ENCODE measurements at places on chromosomes 5 and 9. TPM values are rescaled to one million over a fixed set of nuclear protein-coding genes. Genes with fewer than 3 reads are reported as not detected.

DNA sequence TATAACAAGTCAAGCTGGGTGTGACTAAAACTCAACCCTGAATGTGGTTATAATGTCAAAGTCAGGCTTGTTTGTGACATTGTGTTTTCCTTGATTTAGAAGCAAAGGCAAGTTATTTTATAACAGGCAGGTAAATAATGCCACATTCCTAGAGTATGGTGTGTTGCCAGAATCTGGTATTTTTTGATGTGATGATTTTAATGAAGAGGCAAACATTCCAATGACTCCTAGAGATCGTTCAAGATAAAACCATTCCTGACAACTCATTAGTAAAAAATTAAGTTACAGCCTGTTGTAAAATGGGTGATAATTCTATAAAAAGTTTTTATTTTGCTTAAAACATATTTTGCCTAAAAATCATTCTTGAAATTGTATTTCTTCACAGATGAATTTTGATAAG, 60.0 kb downstream of the RAB14 start:
- no peak for DNase-seq

The VCAN gene
- not detected for total RNA-seq

The HACD4 gene
- 2.4 TPM for total RNA-seq

- no peak for DNase-seq
These were observed 82.9 kb downstream of the ADGRV1 start for GRCh38 chr5:90641528-90641927.

DNA sequence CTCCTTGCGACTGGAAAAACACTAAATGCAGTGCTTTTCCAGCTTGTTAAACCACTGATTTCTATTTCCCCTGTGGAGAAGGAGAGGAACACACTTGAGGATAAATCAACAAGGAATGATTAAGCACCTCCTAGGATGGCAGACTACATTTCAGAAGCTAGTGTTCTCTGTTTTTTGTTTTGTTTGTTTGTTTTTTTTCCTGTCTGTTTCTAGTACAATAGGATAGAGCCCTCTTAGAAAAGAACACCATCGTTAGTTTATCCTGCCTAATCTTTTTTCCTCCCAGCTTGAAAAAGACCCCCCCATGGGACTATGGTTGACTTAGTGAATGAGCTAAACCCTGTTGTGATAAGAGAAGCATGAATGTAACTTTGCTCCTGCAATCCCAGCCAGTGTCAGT, 3.9 kb upstream of the TAL2 start:
- no peak for DNase-seq

DNA sequence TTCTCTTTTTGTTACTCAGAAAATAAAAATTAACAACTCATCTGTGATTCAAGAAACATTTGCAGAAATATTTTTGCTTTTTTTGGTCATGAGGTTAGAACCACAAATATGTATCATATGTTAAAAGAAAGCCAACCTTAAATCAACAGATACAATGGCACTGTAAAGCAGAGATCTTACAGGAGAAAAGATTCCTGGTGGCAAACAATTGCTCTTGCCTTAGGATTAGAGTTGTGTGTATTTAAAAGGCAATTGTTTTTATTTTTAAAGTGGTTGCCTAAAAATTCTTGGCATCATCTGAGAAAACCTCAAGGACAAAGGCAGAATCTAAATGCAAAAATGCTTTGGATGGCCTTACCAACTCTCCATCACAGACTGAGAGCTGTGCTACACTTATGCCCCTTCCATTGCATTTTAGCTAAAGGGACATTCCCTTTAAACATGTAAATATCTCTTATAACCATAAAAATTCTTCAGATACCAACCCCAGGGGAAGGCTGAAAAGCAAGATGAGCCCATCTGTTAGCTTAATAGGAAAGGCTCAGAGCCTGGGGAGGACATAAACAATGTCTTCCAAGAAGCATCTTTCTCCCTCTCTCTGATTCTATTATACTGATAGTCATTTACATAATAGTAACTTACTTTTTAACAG, 100.4 kb downstream of the FAM114A2 start:
- DNase-seq, result no peak

GRCh38 chr9:17865881-17866280, 287.0 kb downstream of the SH3GL2 start:
- DNase-seq, result no peak

GRCh38 chr5:55935371-55935770, 59.4 kb downstream of the IL6ST start:
- no peak for DNase-seq

GRCh38 chr5:10459080-10460055, 17.7 kb downstream of the ROPN1L start:
- no peak for DNase-seq

DNA sequence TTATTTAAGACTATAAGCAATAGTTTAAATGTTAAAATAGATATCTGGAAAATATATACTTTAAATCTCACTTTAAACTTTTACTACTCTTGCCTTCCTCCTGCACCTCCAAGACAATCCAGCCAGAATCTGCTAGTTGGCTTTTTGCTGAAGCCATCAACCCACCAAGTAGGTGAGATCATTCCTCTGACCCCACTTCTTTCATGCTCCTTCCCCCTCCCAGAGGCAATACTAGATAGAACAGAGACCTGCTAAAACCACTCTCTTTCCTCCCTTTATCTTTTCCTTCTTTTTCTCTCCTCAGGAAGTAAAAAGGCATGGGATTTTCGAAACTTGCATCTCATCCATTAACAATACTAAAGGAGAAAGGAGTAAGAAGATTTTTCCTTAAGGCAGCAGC, 30.1 kb upstream of the CAMK4 start:
- DNase-seq, result no peak

DNA sequence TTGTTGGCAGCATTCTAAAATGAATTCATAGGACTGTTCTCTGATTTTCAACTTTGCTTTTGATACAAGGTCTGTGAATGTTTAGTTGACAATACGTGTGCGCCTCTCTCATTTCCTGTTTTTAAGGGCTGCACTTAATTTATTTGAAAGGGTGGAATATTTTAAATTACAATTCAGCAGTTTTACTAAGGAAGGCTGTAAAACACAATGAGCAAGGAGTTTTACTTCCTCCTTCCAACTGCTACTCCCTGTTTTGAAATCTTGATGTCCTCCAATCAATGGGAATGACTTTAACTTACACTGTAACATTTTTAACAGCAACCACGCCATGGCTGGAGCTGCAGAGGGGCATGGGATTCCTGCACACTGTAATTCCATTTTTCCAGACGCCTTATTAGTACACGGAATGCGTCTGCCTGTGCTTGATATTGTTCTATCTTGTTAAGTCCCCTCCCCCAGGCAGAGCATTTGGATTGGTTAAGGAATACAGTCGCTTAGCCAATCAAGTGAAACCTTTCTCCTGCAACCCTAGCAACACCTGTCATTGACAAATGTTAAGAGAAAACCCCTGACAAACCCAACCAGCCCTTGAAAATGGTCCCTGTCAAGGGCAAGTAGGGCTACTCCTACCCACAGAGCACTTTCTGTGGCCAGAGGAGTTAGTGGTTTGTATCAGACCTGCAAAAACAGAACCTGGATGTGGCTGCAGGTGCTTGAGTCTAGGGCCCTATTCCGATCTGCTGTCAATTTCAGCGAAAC, 12.5 kb upstream of the ZSWIM6 start:
- no peak for DNase-seq

DNA sequence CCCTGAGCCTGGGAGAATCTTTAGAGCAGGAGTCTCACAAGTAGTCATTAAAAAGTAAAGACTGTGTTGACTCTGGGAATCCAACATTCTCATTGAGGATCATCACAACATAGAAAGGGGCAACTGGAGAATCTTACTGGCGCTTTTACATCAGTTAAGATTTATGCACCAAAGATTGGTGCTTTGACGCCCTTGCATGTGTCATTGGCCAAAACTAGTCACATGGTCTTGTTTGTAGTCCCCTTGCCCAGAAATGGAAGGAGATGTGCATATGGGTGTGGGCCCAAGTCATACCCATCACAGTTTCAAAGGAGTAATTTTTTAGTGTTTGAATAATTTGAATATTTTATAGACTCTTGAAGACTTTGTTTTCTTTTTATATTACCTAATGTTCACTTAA, 228.2 kb downstream of the PRR16 start:
- DNase-seq, result no peak

GRCh38 chr5:107393851-107394250, 276.9 kb downstream of the EFNA5 start:
- no peak for DNase-seq

GRCh38 chr9:118721923-118722322, 647.3 kb downstream of the BRINP1 start:
- no peak for DNase-seq

The SPAG8 gene
- total RNA-seq, result 1.5 TPM

DNA sequence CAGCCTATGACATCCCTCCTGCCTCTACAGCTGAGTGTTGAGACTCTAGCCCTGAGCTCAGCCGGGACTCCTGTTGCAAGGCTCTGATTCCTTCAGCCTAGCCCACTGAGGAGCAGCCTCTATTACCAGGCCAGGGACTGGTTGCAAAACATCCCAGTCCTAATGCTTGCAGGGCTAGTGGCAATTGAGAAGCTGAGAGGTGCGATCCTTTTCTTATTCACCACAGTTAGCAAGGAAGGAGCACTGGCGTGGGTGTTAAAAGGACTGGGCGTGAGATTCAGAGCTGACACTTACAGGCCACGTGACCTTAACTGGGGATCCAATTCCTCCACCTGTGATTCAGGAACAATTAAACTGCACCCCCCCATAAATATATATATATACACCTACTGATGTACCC, 58.8 kb downstream of the GARNL3 start:
- DNase-seq, result no peak

The NCBP1 gene
- 44.2 TPM for total RNA-seq

- no peak for DNase-seq
These were observed 108.9 kb upstream of the POU5F2 start for GRCh38 chr5:93850311-93850710.

The RPL37 gene
- total RNA-seq, result 1,583 TPM

GRCh38 chr9:124477648-124478285, 27.5 kb downstream of the ADGRD2 start:
- DNase-seq, result no peak

DNA sequence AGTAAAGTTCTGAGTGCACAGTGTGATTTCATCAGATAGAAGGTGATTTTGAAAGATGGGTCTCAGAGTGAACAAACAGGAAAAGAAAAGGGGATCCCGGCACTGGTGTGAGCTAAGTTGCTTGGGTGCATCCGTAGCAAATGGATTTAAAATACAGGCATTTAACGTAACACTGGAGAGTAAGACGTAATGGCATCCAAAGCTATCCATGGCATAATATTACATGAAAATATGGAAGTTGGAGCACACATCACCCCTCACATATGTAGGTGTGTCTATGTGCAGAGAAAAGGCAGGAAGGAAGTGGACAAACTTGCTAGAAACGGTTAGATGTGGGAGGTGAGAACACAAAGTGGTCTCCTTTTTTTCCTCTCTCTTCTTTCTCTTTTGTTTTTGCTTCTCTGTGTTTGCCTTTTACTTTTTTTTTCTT, 38.2 kb upstream of the SEMA4D start:
- DNase-seq, result peak; percentile 33

DNA sequence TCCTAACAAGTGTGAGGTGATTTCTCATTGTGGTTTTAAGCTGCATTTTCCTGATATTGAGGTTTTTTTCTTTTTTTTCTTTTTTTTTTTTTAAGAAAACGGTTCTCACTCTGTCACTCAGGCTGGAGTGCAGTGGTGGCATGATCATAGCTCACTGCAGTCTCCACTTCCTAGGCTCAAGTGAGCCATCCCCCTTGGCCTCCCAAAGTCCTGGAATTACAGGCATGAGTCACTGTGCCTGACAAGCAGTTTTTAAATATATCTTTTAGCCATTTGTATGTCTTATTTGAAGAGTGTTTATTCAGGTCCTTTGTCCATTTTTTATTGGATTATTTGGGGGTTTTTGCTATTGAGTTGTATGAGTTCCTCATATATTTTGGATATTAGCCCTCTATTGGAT, 53.8 kb downstream of the GCNT1 start:
- DNase-seq, result no peak

The IL33 gene
- not detected for total RNA-seq

DNA sequence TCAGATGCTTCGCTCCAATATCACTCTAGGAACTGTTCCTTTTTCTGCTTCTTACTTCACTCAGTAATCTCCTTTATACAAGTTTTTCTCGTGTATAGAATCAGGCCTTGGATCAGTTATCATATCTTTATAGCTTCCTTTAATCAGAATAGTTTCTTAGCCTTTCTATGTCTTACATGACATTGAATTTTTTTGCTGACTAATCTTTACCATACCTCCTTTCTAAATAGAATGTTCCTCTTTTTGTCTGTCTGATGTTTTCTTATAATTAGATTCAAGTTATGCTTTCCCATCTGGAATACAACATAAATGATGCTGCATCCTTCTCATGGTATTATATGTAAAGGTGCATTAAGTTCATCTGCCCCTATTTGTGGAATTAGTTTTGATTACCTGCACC, 40.2 kb upstream of the TYRP1 start:
- no peak for DNase-seq

GRCh38 chr5:145946112-145946861, 9.9 kb downstream of the SH3RF2 start:
- DNase-seq, result no peak

- no peak for DNase-seq
These were observed 86.1 kb downstream of the ADAMTS2 start for GRCh38 chr5:179258922-179259730.

GRCh38 chr5:171598641-171599152, 179.2 kb downstream of the FGF18 start:
- DNase-seq, result no peak

DNA sequence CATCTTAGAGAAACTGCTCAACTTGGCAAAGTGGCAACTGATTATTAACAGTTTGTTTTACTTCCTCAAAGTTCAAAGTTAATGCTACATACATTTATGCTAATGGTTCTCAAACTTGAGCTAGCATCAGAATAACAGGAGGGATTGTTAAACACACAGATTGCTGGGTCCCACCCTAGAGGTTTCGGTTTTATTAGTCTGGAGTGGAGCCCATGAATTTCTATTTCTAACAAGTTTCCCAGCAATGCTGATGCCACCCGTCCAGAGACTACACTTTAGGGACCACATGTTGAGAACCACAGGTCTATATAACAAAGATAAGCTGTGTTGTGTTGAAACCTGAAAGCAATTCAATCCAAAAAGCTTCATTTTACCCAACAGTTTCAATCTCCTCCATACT, 95.3 kb downstream of the FBXW11 start:
- no peak for DNase-seq

GRCh38 chr9:26324786-26325443, 567.7 kb downstream of the CAAP1 start:
- no peak for DNase-seq

GRCh38 chr5:55517804-55518203, 17.0 kb downstream of the PLPP1 start:
- DNase-seq, result no peak

All from activated T-helper 2 cell treated with anti-CD3 and anti-CD28 coated beads, Interferon-gamma antibody, Interleukin-2, Interleukin-4, amounts not matched to agents 10 μg/mL and 5 μg/mL and 100 μg/mL, durations not matched to agents 14 hours and 24 hours and 36 hours (primary cell).